ENCODE measurements at places on chromosomes 6 and 20. TPM values are rescaled to one million over a fixed set of nuclear protein-coding genes. Genes with fewer than 3 reads are reported as not detected.

CFAP206 gene
- 0.24 TPM for total RNA-seq

EFCAB8 gene
- 1.1 TPM for total RNA-seq

- H3K27ac ChIP-seq, result no peak overlapping the region
- H3K4me1 ChIP-seq, result no peaks in the 10 kb centered on the region
- DNase-seq, result no peak
- H3K36me3 ChIP-seq, result no peaks in the 10 kb centered on the region
Measured at GRCh38 chr6:68313911-68314310, 321.2 kb upstream of the ADGRB3 start.

PAQR8 gene
- 16.3 TPM for total RNA-seq

DNA sequence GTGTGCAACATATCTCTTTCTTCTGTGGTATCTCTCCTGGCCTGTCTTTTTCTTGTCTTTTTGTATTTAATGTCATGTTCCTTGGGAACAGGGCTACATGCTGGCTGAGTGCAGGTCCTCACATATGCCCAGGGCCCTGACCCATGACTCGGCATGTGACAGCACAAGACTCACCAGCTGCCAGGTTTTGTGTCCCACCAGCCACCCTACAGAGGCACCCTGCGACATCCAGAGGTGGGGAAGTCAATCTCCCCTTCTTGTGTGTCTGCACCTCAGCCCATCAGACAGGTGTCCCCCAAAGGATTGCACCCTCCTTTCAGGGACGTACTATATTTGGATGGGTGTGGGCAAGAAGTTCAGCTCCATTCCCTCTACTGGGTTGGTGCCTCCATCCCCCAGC, 576.3 kb downstream of the RNF144B start:
- peaks cover 33% of the 10 kb centered on the region for H3K27me3 ChIP-seq
- H3K4me1 ChIP-seq, result no peaks in the 10 kb centered on the region
- no peak overlapping the region for H3K4me3 ChIP-seq
- DNase-seq, result no peak

DNA sequence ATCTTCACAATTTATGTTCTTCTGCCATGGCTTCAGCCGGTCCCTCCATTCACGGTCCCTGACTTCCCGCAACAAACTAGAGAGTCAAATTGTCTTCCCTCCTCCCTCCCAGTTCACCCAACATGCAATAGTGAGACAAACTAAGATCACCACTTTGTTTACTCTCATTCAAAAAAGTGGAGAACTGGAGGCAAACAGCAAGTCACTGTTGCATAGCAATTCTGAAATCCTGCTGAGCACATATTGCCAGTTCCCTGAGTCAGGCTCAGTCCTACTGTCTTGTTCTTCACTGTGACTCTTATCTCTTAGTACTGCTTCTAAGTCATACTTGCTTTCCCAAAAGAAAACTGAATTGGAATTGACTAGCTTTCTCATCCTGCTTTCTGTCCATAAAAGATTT, 287.2 kb upstream of the SASH1 start:
- no peak overlapping the region for H3K4me3 ChIP-seq
- no peak for DNase-seq
- no peak overlapping the region for H3K27ac ChIP-seq
- no peaks in the 10 kb centered on the region for H3K27me3 ChIP-seq
- H3K36me3 ChIP-seq, result no peaks in the 10 kb centered on the region

BACH2 gene
- total RNA-seq, result 7.2 TPM

DNA sequence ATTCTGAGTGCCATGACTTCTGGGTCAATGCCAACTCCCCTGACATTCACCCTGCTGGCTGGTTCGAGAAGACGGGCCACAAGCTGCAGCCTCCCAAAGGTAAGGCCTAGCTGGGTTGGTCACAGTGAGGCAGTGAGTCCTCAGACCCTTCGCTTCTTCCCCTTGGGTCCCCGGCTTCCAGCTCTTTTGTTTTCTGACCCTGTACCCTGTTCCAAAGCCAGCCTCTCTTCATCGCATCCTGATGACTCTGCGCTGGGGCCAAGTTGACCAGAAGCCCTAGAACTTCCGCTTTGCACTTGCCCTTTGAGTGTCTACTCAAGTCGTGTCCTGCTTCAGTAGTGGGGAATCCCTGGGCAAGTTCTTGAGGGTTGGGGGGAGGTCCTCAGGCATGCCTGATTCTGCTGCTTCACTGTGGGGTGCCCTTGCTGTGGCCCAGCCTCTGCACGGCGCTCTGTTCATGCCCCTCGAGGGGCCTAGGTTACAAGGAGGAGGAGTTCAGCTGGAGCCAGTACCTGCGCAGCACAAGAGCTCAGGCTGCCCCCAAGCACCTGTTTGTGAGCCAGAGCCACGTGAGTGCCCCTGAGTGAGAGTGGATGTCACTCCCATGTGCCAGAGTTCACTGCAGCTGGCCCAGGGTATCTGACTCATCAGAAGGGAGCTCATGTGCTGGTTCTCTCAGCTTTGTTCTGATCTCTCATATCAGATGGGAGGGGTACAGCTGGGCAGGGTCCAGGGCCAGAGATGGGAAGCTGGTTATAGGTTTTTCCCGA, 23.0 kb downstream of the L3MBTL1 start:
- no peak for DNase-seq
- no peak overlapping the region for H3K4me3 ChIP-seq
- no peaks in the 10 kb centered on the region for H3K27me3 ChIP-seq
- H3K36me3 ChIP-seq, result peaks cover 16% of the 10 kb centered on the region
- H3K4me1 ChIP-seq, result peaks cover 8% of the 10 kb centered on the region

- H3K36me3 ChIP-seq, result no peaks in the 10 kb centered on the region
- no peaks in the 10 kb centered on the region for H3K4me1 ChIP-seq
- no peak for DNase-seq
- no peak overlapping the region for H3K4me3 ChIP-seq
- no peaks in the 10 kb centered on the region for H3K27me3 ChIP-seq
Measured at GRCh38 chr20:42294976-42295375, 676.8 kb upstream of the CHD6 start.

GRCh38 chr6:44629636-44630035, 242.1 kb downstream of the CDC5L start:
- H3K4me3 ChIP-seq, result no peak overlapping the region
- no peaks in the 10 kb centered on the region for H3K4me1 ChIP-seq
- H3K27me3 ChIP-seq, result peaks cover 50% of the 10 kb centered on the region
- no peak overlapping the region for H3K27ac ChIP-seq
- no peak for DNase-seq

SASH1 gene
- total RNA-seq, result 12.1 TPM

ABCC10 gene
- total RNA-seq, result 60.4 TPM

BTN1A1 gene
- not detected for total RNA-seq

SCRT2 gene
- total RNA-seq, result not detected

LRRC1 gene
- 26.6 TPM for total RNA-seq

- no peak overlapping the region for H3K4me3 ChIP-seq
- no peaks in the 10 kb centered on the region for H3K4me1 ChIP-seq
- H3K36me3 ChIP-seq, result no peaks in the 10 kb centered on the region
- H3K27ac ChIP-seq, result no peak overlapping the region
- no peak for DNase-seq
Measured at GRCh38 chr6:54188846-54189245, 77.6 kb downstream of the MLIP start.

SCGN gene
- total RNA-seq, result 3.5 TPM

DNA sequence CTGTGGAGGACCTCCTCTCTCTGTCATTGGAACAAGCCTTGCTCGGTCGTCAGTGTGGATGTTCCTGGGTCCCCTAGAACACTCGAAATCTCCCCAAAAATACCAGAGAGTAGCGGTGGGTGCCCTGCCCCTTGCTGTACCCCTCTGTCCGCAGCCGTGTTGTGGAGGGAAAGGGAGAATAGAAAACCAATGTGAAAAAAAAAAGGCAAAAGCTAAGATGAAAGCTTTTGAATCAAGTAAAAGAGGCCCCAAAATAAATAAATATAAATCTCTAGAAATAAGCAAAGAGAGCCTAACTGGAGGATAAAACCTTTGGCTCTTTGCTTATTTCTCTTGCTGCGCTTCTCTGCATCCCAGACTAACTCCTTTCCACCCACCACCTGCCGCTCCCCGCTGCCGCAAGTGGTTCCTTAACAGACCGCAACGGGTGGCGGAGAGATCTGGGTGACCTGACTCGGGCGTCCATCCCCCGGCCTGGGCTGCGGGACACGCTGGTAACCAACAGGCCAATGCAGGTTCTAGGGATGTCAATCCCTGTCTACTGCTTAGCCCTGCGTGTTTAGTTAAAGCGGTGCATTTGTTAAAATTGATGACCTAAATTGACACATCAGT, 110.0 kb downstream of the GPX5 start:
- H3K27me3 ChIP-seq, result peaks cover 37% of the 10 kb centered on the region
- H3K4me1 ChIP-seq, result peaks cover 14% of the 10 kb centered on the region
- peak overlapping the region; percentile 70 for H3K4me3 ChIP-seq

GRCh38 chr6:30207619-30208295, 5.4 kb downstream of the TRIM26 start:
- no peak for DNase-seq
- H3K4me3 ChIP-seq, result peak overlapping the region; percentile 61
- H3K27ac ChIP-seq, result peak overlapping the region; percentile 77
- peaks cover 70% of the 10 kb centered on the region for H3K36me3 ChIP-seq
- H3K4me1 ChIP-seq, result peaks cover 70% of the 10 kb centered on the region
- no peaks in the 10 kb centered on the region for H3K27me3 ChIP-seq

DNA sequence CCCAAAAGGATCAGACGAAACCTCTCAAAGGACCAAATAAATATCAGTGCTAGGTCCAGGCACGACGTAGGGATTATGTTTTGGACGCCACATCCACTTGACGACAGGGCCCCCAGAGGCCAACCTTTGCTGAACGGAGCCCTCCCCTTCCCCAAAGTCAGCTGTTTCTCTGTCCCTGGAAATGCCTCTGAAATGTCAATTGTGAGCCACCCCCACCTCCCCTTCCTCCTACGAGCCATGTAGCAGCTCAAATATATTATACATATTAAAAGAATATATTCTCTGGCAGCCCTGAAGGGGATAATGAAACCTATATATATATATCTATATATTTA, 39.6 kb upstream of the BLCAP start:
- no peak overlapping the region for H3K27ac ChIP-seq
- H3K4me3 ChIP-seq, result no peak overlapping the region

GRCh38 chr6:111662794-111663593, 57.3 kb upstream of the TRAF3IP2 start:
- no peaks in the 10 kb centered on the region for H3K4me1 ChIP-seq
- H3K4me3 ChIP-seq, result no peak overlapping the region
- no peak for DNase-seq
- H3K36me3 ChIP-seq, result no peaks in the 10 kb centered on the region
- no peaks in the 10 kb centered on the region for H3K27me3 ChIP-seq

GRCh38 chr20:44970243-44970757, 4.0 kb downstream of the STK4 start:
- H3K36me3 ChIP-seq, result peaks cover 43% of the 10 kb centered on the region
- H3K27me3 ChIP-seq, result no peaks in the 10 kb centered on the region
- H3K4me1 ChIP-seq, result peaks cover 46% of the 10 kb centered on the region
- H3K4me3 ChIP-seq, result no peak overlapping the region
- DNase-seq, result no peak

- no peak for DNase-seq
- peaks cover 18% of the 10 kb centered on the region for H3K4me1 ChIP-seq
- H3K4me3 ChIP-seq, result no peak overlapping the region
- no peaks in the 10 kb centered on the region for H3K27me3 ChIP-seq
- no peak overlapping the region for H3K27ac ChIP-seq
Measured at GRCh38 chr6:149359440-149359839, 40.6 kb upstream of the SUMO4 start.

MTO1 gene
- total RNA-seq, result 35.6 TPM

DNA sequence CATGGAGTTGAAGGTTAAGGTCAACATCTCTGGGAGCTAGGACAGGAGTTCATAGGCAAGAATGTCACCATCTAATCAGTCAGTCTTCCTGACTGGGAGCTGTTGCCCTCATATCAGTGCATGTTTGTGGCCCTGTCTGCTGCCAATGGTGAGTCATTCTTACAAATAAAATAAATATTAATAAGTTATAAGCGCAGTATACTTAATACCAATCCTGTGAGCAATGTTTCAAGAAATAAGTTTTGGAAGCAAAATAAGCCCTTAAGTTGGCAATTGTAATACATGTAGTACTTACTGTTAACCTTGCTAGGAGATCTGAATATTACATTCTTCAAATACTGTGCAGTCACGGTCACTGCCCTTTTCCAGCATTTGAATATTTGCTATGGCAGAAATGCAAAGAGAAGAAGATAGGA, 20.2 kb upstream of the MDGA1 start:
- DNase-seq, result no peak
- H3K27me3 ChIP-seq, result peaks cover 15% of the 10 kb centered on the region
- no peak overlapping the region for H3K27ac ChIP-seq
- no peaks in the 10 kb centered on the region for H3K36me3 ChIP-seq
- no peak overlapping the region for H3K4me3 ChIP-seq
- H3K4me1 ChIP-seq, result peaks cover 17% of the 10 kb centered on the region

DNA sequence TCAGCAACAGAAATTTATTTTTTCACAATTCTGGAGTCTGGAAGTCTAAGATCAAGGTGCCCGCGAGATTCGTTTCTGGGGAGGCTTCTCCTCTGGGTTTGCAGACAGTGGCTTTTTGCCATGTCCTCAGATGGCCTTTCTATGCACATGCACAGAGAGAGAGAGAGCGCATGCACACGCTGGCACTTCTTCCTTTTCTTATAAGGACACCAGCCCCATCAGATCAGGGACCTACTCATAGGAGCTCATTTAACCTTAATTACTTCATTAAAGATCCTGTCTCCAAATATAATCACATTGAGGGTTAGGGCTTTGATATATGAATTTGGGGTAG, 260.7 kb upstream of the PLCB4 start:
- no peaks in the 10 kb centered on the region for H3K27me3 ChIP-seq
- no peak for DNase-seq
- no peak overlapping the region for H3K4me3 ChIP-seq
- H3K27ac ChIP-seq, result no peak overlapping the region
- peaks cover 12% of the 10 kb centered on the region for H3K4me1 ChIP-seq
- H3K36me3 ChIP-seq, result no peaks in the 10 kb centered on the region

MMS22L gene
- total RNA-seq, result 30.8 TPM

C6orf47 gene
- total RNA-seq, result 42.9 TPM

DNA sequence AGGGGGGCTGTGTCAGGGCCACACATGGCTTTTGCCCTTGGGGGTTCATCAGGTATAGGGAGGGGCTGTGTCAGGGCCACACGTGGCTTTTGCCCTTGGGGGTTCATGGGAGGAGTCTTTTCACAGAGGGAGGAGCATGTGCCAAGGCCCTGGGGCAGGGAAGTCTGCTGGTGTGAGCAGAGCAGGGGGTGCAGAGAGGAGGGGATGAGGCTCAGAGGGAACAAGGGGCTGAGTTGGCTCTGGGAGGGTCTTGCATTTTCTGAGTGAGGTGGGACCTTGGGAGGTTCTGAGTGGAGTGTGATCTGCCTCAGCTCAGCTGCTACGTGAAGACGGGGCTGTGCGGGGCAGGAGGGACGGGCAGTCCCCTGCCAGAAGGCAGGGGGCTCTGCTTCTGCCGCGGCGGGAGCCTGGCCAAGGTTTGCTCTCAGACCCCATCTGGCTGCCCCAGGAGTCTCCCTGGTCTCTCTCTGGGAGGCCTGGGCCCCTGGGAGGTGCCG, 6.0 kb upstream of the SOX18 start:
- H3K27me3 ChIP-seq, result peaks cover 56% of the 10 kb centered on the region
- no peak overlapping the region for H3K4me3 ChIP-seq
- H3K36me3 ChIP-seq, result no peaks in the 10 kb centered on the region

DNA sequence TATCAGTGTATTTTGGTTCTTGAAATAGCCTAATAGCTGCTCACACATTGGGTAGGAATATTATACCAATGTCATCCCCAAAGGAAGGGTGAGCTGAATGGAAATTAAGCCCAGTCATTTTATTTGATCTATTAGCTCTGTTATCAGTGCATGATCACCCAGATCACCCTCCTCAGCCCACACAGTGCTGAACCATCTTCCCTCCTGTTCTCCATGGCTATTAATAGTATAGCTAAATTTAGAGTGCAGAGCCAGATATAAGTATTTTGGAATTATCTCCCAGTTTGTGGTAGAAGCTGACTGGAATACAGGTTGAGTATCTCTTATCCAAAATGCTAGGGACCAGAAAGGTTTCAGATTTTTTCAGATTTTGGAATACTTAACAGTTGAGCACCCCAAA, 45.4 kb downstream of the KCTD20 start:
- no peak overlapping the region for H3K4me3 ChIP-seq
- H3K27ac ChIP-seq, result no peak overlapping the region
- no peaks in the 10 kb centered on the region for H3K4me1 ChIP-seq
- H3K27me3 ChIP-seq, result no peaks in the 10 kb centered on the region
- DNase-seq, result no peak
- peaks cover 46% of the 10 kb centered on the region for H3K36me3 ChIP-seq
